ENCODE measurements at places on chromosomes 4 and X.

DNA sequence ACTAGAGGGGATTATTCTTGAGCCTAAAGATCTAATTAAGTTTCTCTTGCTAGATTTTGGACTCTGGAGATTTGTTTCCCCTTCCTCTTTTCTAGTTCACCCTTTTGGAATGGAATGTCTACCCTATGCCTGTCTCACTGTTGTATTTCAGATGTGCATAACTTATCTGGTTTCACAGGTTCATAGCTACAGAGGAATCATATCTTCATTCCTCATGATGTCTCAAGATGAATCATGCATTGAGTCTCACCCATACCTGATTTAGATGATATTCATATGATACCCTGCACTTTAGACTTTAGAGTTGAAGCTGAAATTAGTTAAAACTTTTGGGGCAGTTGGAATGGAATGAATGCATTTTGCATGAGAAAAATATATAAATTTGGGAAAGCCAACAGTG is 246.7 kb downstream of the HS3ST1 start:
- no peak for DNase-seq

GRCh38 chr4:79404666-79405065 is 3.4 kb downstream of the GK2 start:
- DNase-seq = no peak

- no peak for DNase-seq
These were observed 221.0 kb upstream of the GALNT7 start for GRCh38 chr4:172947594-172947993.

GRCh38 chr4:40940756-40941155 is 191.0 kb downstream of the NSUN7 start:
- DNase-seq = no peak

DNA sequence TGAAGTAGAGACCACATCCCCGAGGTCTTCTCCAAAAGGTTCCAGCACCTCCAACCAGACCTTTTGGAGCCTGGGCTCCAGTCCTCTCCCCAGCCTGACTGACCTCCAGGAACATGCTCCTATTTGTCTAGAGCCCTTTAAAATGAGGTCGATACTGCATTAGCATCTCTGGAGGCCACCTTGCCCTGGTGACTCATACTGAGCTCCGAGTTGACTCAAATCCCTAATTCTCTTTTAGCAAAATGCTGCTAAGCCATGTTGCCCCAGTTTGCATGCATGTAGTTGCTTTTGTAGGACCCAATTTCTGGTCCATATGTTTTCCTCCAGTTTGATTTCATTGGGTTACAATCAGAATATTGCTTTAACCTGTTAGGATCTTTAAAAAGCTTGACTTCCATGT is 43.5 kb upstream of the CITED1 start:
- no peak for DNase-seq

DNA sequence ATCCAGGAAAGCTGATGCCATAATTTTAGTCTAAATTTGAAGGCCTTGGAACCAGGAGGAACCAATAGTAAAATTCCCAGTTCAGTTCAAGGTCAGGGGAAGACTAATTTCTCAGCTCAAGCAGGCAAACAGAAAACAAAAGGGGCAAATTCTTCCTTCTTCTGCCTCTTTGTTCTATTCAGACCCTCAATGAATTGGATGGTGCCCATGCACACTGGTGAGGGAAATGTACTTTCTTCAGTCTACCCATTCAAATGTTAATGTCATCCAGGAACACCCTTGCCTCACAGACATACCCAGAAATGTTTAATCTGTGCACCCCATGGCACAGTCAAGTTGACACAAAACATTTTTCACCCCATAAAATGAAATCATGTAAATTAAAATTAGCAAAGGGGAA is 1851.2 kb upstream of the ADGRL3 start:
- DNase-seq = no peak

DNA sequence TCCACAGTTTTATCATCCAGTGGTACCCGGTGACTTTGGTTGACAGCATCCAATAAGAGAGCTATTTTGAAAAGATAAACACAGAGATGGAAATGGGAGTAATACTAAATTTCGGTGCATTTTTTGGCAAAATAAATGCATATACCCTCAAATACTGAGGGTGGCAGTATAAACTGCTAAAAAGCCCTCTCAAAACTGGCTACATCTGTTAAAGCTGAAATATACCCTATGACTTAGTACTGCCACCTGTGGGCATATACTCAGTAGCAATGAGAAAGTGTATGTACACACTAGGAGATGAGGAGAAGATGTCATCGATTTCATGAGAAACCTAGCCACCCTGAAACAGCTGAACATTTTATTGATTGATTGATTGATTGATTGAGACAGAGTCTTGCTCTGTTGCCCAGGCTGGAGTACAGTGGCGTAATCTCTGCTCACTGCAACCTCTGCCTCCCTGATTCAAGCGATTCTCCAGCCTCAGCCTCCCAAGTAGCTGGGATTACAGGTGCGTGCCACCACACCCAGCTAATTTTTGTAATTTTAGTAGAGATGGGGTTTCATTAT is 12.2 kb upstream of the TMEM128 start:
- DNase-seq = no peak

GRCh38 chr4:100898844-100899243 is 381.0 kb upstream of the EMCN start:
- DNase-seq = no peak

- no peak for DNase-seq
These were observed 25.7 kb downstream of the USP53 start for GRCh38 chr4:119238068-119238722.

- no peak for DNase-seq
These were observed 81.7 kb upstream of the KCNIP4 start for GRCh38 chr4:22030307-22030706.

DNA sequence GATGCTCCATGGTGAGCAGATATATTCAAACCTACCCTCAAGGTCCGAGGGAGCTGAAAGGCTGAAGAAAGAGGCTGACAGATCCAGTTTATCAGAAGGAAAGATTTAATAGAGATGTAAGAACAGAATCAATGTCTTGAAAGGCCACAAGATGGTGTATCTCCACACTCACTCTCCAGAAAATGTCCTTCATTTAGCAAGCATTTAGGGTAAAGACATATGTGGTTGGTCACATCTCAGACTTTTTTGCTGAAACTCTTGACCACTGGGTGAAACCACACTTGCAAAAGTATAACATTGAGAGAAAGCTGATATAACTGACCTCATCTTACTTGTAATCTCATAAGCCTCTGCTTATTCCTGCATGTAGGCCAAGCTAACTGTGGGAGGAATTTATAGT is 745.8 kb upstream of the GALNTL6 start:
- no peak for DNase-seq

GRCh38 chrX:103780336-103781061 is 3.9 kb downstream of the PLP1 start:
- no peak for DNase-seq

- DNase-seq = no peak
These were observed 2052.8 kb upstream of the TENM3 start for GRCh38 chr4:180190382-180190781.

DNA sequence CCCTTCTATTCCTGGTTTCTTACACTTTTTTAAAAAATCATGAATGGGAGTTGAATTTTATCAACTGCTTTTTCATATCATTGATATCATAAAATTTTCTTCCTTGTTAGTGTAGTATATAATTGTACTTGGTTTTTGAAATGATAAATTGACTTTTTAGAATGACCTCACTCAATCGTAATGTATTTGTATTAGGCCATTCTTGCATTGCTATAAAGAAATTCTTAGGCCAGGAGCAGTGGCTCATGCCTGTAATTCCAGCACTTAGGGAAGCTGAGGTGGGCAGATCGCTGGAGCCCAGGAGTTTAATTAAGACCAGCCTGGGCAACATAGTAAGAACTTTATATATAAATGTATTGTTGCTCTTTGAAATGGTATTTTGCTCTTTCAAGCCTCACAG is 6.3 kb downstream of the EXOC1 start:
- DNase-seq = no peak

GRCh38 chrX:53084863-53085262 is 2.7 kb downstream of the TSPYL2 start:
- DNase-seq = no peak

GRCh38 chr4:153495480-153496193 is 29.5 kb downstream of the TMEM131L start:
- no peak for DNase-seq

- DNase-seq = no peak
These were observed 459.9 kb upstream of the BOD1L1 start for GRCh38 chr4:14087459-14087858.

- no peak for DNase-seq
These were observed 266.2 kb downstream of the PPP3CA start for GRCh38 chr4:101081166-101081565.

DNA sequence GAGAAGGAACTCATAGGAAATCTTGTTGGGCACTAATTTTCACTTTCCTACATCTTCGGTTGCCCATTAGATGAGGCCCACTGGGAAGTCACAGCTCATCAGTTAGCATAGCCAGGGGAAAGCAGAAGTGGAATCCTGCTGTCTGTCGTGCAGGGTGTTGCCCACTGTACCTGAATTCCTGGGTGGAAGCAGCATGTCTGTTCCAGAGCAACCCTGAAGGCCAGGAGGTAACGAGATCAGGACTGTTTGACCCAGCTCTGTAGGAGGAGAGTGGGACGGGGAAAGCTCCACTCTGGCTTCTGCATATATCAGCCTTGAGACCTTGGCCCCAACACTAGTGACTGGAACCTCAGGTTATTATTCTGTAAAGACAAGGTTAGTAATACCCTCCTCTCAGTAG is 296.1 kb downstream of the EVC2 start:
- DNase-seq = no peak

- DNase-seq = no peak
These were observed 155.4 kb upstream of the PLAC1 start for GRCh38 chrX:134813697-134814096.

DNA sequence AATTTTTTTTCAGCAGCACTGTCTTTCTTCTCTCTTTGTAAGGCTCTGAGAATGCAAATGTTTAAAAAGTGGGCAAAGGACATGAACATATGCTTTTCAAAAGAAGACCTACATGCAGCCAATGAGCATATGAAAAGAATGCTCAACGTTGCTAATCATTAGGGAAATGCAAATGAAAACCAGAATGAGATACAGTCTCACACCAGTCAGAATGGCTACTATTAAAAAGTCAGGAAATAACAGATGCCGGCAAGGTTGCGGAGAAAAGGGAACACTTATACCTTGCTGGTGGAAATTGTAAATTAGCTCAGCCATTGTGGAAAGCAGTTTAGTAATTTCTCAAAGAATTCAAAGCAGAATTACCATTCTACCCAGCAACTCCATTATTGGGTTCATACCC is 51.6 kb downstream of the BMP15 start:
- no peak for DNase-seq

DNA sequence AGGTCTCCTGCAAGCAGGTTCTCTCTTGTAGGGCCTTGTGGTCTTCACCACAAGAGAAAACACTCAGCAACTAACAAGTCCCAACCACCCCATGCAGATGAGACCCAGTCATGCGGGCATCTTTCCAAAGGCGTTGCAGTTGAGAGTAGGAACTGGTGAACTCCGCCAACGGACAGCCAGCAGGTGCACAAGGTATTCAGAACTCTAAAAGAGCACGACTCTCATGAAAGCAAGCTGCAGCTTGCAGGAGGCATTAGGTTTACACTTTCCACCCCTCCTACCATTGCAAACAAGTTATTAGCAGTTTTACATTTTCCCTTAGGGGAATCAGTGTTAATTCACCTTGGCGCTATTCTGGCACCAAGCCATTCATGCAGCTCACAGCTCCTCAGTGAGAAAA is 173.4 kb upstream of the KIT start:
- no peak for DNase-seq

DNA sequence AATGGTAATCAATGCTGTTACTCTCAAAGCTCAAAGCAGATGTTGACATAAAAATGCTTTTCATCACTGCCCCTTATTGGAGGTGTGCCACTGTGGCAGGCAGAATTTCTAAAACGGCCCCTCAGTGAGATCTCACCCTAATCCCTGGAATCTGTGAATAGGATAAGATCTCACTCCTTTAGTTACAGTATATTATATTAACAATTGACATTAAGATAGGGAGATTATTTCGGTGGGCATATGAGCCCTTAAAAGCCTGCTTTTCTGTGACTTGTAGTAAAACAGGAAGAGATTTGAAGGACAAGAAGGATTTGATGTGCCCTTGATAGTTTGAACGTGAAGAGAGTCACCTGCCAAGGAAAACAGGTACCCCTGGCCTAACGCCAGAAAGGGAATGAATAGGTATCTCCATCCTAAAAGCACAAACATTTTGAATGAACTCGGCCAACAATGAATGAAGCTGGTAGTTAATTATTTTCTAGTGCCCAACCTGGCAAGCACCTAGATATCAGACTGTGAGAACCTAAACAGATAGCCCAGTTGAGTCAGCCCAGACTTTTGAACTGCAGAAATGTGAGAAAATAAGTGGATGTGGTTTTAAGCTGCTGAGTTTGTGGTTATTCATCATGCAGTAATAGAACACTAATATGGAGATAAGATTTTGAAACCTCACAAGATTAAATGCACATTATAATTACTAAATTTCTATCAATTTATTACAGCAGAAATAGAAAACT is 881.6 kb downstream of the PCDH18 start:
- DNase-seq = no peak

GRCh38 chr4:89295415-89295927 is 12.1 kb downstream of the GPRIN3 start:
- DNase-seq = no peak

GRCh38 chrX:39261446-39262147 is 460.3 kb downstream of the MID1IP1 start:
- DNase-seq = no peak

DNA sequence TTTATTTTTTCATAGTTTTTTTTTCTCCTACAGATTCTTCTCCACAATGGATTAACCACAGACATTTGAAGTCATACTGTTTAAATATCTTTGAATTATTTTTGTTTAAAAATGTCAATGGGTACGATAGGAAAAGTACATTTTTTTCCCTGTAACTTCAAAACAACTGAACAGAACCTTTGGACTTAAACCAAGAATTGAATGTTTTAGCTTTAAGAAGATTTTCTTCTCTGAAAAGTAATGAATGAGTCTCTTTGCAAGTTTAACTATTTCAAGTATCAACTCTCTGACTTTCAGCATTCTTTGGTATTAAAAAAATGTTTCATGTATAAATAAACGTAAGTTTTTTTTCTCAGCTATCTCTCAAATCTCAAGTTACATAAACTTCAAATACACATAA is 364.3 kb downstream of the FBXO8 start:
- no peak for DNase-seq
